ENCODE measurements at places on chromosomes 3 and 15.

- peak; percentile 12 for DNase-seq
These were observed 23.5 kb downstream of the DNAH1 start for GRCh38 chr3:52339612-52340011.

GRCh38 chr3:169041677-169042171 is 621.8 kb downstream of the MECOM start:
- DNase-seq, result no peak

GRCh38 chr3:182809531-182809930 is 16.2 kb downstream of the ATP11B start:
- DNase-seq, result no peak

- DNase-seq, result no peak
These were observed 87.7 kb upstream of the DCLK3 start for GRCh38 chr3:36852071-36852470.

GRCh38 chr3:180283251-180283650 is 246.5 kb upstream of the PEX5L start:
- no peak for DNase-seq

GRCh38 chr15:51054535-51054934 is 40.2 kb downstream of the TNFAIP8L3 start:
- DNase-seq, result no peak

DNA sequence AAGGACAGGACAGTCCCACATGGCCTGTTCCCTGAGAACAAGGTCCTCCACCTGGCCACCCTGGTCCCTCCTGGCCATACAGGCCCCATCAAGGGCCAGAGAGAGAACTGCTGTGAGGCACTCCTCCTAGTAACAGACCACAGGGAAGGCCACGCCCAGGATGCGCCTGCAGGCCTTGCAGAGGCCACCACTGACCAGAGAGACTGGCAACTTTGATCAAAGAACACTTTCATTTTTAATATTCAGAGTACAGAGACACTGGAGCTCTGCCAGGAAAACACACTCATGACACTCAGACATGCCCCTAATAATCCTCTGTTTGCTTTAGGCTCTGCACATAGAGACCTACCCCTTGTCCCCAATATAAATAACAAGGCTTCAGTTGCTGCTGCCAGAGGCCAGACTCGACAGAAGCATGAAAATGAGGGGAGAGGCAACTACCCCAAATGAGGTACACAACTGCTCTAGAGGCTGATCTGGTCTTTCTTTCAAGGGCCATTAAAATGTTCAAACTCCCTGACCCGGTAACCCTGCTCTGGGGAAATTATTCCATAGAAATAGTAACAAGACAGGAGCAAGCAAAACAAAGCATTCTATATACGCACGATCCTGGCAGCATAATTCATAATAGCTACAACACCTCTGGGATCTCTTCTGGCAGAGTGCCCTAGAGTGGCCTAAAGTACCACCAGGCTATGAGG is 44.8 kb downstream of the CCDC12 start:
- no peak for DNase-seq

DNA sequence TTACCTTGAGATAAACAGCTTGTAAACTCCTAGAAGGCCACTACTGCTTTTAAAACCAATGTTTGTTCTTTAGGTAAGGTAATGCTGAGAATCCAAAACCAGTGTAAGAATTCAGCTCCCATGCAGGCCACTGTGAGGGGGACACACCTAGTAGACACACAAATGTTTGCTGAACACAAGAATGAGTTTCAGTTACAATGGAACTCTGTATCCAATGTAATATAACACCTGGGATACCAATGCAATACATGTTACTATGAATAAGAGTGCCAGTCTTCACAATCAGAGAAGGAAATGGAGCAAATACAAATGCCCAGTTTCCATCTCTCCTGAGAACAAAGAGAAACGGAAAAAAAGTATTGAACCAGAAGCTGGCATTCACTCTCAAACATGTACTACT is 65.9 kb downstream of the IGF2BP2 start:
- no peak for DNase-seq

DNA sequence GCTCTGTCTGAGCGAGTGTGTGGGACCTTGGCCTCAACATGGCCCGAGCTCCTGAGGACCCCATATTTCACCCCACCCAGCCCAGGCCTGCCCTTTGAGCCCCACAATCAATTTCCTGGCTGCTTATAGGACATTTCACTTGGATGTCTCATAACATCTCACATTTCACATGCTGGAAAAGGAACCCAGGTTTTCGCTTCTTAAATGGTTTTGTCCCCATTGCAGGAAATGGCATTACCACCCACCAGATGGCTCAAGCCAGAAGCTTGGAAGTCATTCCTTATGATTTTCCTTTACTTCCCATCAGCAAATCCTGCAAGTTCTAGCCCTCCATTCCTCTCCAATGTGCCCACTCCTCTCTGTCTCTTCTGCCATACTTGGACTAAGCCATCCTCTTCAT is 14.9 kb downstream of the ITGA11 start:
- DNase-seq, result no peak

- no peak for DNase-seq
These were observed 42.6 kb downstream of the PAQR5 start for GRCh38 chr15:69341356-69341755.

GRCh38 chr3:6807967-6808588 is 52.8 kb upstream of the GRM7 start:
- DNase-seq, result no peak

- DNase-seq, result no peak
These were observed 39.7 kb upstream of the GADL1 start for GRCh38 chr3:30934208-30934550.

- peak; percentile 0 for DNase-seq
These were observed 56.6 kb upstream of the KLF13 start for GRCh38 chr15:31269816-31270575.

DNA sequence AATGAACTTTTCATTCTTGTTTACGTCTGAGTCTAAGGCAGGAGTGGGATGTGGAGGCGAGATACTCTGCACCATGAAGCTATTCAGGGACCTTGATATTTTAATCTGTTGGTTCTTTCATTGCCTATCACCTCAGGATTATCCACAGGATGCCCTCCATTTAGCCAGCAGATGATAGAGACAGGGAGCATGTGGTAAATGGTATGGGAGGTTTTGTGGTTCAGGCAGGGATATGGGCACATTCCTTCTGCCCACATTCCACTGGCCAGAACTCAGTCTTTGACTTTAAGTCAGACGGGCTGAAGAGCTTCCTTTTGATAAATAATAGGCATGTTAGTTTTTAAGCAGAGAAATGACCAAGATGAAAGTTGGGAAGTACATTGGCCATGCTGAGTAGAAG is 548.0 kb upstream of the CCDC54 start:
- no peak for DNase-seq

DNA sequence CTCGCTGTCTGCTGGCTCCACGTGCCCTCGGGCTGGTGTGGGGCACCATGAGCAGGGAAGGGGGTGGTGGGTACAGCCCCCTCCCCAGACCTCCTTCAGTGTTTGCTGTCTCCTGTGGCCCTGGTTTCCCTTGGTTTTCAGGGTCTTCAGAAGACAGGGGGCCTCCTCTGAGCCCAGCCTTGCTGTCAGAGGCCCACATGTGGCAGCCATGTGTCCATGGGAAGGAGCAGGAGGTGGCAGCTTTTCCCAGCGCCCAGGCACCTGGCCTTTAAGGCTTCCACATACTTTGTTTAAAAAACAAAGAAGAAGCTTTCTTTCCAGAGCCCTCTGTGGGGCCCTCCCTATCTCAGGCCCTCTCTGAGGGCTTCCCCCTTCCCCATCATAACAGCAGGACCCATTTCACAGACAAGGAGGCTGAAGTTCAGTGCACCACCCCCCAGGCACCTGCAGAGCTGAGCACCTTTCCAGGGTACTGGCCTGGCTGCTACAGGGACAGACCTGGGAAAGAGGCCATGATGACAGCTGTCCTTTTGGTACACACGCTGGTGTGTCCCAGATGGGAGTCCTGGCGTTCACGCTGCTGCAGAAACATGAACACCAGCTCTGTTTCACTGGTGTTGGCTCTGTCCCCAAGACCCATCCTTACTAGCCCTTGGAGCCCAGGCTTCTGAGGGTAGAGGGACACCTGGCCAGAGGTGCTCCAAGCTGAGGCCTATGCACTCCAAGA is 73.7 kb downstream of the DNAJB8 start:
- DNase-seq, result no peak

DNA sequence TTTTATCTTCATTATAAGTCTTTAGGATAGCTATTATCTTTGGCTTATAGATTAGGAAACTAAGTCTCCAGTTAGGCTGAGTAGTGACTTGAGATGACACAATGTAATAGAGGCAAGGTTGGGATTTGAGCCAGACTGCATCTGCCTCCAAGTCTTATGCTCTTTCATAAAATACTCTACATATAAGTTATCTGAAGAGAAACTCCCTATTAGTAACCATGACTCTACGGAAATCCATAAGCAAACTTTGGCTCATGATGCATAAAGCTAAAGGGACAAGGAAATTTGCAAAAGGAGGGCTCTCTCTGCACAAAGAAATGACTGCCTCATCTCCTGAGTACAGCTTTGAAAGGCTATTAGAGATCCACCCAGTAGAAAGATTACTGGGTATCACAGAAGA is 77.6 kb upstream of the FRMD4B start:
- no peak for DNase-seq

- DNase-seq, result no peak
These were observed 2.2 kb upstream of the CRTAP start for GRCh38 chr3:33111581-33111980.

- no peak for DNase-seq
These were observed 53.3 kb upstream of the FOXB1 start for GRCh38 chr15:59950603-59951388.

GRCh38 chr3:9230596-9230995 is 18.9 kb downstream of the SRGAP3 start:
- DNase-seq, result no peak

DNA sequence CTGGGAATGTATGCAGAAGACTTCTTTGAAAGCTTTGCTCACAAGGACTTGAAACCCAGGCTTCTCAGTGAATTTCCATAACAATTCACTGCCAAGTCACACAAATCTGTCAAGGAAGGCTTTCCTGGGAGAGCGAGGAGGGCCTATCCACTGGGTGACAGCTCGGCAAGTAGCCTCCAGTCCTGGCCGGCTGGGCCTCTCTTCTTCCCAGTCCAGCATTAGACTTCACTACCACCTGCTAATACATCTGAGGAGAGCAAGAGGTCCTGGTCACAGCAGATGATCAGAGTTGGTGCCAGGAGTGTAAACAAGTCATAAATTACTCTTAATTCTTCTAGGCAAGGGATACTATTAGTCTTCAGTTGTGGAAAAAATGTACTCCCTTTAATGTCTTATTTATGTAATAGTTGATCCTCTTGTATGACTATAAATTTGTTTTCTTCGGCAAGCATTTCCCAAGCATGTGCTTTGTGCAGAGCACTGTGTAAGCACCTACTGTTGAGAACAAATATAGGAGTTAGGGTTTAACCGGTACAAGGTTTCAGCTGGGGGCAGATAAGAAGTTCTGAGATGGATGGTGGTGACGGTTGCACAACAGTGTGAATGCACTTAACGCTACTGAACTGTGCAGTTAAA is 162.9 kb downstream of the VGLL4 start:
- DNase-seq, result no peak

- peak; percentile 41 for DNase-seq
These were observed 87.8 kb downstream of the KLHL25 start for GRCh38 chr15:85706779-85707518.

DNA sequence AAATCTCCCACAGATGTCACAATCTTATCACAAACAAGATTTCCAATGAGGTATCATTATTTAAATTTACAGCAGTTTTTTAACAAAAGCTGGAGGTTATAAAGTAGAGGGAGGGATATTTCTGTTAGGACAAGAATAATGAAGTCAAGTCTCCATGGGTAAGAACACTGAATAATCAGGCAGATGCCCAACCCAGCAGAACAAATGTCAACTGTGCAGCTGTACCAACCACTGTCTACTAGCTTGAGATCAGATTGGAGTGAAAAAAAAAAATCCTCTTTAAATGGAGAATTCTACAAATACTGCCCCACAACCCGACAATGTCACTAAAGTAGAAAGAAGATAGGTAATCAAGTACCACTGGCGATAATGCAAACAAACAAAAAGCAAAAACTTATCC is 30.3 kb downstream of the DHX36 start:
- no peak for DNase-seq

DNA sequence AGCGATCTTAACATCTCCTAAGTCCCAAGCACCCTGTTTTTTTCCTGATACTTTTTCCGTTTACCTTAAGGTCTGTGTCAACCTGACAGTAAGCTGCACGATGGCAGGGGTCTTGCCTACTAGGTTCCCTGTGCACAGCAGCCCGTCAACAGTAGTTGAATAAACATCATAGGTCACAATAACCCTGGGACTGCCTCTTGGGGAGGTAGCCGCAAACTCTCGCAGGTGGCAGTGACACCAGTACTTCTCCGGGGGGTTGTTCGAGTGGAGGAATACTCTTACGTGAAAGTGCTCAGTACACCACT is 365 bp upstream of the PDCD6IP start:
- DNase-seq, result no peak

- DNase-seq, result no peak
These were observed 251.0 kb downstream of the ROBO1 start for GRCh38 chr3:79516795-79517194.

GRCh38 chr3:65350801-65351476 is 663.1 kb upstream of the ADAMTS9 start:
- DNase-seq, result no peak

DNA sequence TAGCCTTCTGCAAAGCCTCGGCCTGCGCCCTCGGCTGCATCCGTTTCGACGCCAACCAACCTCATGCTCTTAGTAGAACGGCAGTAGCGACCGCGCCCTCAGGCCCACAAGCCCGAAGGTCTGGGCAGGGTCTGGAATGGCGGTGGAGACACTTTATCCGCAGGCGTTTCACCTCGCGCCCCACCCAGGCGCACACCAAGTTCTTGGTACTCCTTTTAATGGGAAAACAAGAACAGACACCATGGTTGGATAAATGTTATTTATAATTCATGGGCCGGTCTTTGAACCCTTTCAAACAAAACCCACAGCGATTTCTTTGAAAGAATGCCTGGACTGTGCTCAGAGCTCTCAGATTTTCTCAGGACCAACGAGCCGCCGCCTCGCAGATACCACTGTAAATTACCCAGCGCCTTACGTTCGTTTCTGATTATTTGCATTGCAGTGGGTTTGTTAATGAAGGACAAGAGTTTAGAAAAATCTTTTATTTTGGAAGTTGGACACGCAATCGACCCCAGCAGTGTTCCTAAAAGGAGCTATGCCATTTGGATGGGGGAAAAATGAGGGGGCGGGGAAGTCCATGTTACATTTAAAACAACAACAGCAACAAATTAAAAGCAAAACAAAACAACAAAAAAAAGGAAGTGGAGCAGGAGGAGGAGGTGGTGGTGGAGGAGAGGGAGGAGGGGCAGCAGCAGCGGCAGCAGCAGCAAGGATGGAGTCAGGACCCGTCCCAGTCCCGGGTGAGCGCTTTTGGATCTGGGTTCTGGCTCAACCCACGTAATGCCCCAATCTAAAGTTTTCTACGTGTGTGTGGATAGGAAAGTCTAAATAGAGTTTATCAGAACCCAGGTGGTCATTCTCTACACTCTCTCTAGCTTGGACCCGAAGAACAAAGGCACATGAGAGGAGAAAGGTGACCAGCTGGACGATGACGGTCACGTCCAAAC is 993 bp upstream of the ISL2 start:
- no peak for DNase-seq

All from activated naive CD8-positive, alpha-beta T cell treated with anti-CD3 and anti-CD28 coated beads, Interleukin-2, amount 50 U/mL, for 24 hours (primary cell).